Activated CD4-positive, alpha-beta T cell treated with anti-CD3 and anti-CD28 coated beads, Interleukin-2, amount 10 ng/mL, durations not matched to agents 7 days and 5 days (primary cell): ENCODE measurements at places on chromosomes 13 and 19. TPM values are rescaled to one million over a fixed set of nuclear protein-coding genes. Genes with fewer than 3 reads are reported as not detected.

The SPINT2 gene
- total RNA-seq = 9.3 TPM

The SLC25A15 gene
- total RNA-seq = 14.4 TPM

The HIPK4 gene
- total RNA-seq = not detected

The MCEMP1 gene
- total RNA-seq = not detected

The GRK1 gene
- not detected for total RNA-seq

The SF3A2 gene
- 151 TPM for total RNA-seq

The GPR183 gene
- total RNA-seq = 45.1 TPM
